CD4-positive, alpha-beta T cell treated with Interleukin-17A for 4 hours (primary cell): ENCODE measurements at places on chromosomes 2 and 18.

DNA sequence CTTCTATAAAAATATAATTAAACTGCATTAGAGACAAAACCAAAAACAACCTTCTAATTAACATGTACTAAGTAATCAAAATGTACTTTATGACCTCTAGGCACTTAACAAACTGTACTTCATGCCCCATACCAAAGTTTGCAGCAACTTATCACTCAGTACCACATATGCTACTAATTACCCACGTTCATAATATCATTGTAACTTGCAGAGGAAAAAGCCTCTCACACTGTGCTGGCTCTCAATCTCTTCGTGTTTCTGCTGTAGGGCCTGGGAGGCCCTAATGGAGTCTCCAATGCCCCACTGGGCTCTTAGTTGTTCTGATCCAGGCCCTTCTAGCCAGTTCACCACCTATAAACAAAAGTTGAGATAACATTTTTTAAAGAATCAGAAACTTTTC lies 82.1 kb upstream of the CCDC141 start:
- no peak for DNase-seq

DNA sequence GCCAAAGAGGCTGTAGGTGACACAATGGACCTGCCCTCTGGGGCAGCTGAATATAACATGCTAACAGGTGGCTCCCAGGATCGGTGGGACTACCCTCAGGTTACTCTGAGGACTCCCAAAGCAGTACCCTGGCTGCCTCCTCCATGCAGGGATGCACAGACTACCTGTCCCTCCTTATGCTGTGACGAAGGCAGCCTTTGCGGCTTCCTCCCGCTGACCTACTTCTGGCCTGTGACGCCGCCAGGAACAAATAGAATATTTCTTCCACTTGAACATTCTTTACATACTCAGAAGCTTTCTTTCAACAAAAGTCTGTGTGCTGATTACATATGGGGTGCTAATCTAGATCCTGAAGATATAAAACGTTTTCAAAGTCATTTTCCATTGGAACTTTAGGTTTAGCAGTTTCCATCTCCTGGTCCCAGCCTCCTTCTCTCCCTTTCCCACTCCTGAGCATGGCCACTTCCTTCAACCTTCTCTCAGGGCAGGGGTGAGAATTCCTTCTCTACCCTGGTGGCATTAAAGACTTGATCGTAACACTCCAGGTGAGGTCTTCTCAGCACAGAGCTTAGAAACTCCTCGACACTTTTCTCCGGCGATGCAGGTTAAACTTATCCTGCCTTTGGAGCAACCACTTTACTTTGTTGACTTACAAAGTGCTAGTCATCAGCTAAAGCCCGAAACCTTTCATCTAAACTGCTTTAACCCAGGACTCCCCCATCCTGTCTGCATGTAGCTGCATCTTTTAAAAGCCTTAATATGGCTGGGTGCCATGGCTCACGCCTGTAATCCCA lies 58.9 kb upstream of the STK17B start:
- DNase-seq, result peak; percentile 72

DNA sequence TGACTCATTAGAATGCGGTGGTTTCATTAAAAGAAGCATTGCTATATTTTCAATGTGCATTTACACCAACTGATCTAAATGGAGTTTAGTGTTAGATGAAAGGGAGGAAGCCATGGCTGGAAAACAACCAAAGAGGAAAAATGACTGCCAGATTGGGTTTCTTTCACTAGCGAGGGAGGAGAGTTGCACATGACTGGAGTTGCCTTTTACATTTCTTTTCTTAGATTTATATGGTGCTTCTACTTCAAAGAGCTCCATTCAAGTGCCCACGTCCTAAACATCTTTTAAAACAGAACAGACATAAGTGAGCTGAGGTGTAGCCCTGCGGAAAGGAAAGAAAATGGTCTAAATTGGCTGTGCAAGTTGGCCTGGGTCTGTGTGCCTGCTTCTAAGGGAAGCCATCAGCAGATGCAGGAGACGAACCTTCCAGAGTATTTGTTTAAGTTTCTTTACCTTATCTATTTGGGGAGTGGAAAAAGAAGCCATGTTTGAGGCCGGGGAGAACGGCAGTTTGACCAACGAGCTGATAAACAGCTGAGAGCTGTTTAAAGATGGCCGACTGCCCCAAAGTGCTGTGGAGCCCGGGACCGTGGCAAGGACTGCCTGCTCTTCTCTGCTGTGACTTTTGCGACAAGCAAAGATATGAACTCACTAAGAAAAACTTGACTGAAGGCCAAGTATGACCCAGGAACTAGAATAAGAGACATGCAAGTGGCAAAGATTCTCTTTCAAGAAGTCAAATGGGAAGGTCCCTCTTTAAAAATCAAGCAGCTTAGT lies 327.0 kb downstream of the ZNF516 start:
- no peak for DNase-seq

- no peak for DNase-seq
Measured at GRCh38 chr18:76699923-76700322, 122.4 kb upstream of the ZNF236 start.

DNA sequence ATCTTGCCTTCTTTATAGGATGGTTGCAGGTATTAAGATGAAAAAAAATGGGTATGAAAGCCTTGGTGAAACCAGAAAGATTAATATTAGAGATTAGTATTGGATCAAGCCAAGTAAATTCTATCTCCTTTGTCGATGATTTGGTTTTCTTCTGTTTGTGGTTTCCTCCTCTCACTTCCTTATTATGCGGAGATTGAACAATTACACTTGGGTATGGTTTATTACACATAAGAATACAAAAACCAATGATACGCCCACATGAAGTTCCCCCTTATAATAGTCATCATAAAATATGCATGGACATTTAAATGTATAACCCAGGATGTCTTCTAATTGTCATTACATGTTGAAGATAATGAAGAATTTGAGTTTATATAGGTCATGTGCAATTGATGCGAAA lies 4.9 kb downstream of the LTBP1 start:
- DNase-seq, result no peak

DNA sequence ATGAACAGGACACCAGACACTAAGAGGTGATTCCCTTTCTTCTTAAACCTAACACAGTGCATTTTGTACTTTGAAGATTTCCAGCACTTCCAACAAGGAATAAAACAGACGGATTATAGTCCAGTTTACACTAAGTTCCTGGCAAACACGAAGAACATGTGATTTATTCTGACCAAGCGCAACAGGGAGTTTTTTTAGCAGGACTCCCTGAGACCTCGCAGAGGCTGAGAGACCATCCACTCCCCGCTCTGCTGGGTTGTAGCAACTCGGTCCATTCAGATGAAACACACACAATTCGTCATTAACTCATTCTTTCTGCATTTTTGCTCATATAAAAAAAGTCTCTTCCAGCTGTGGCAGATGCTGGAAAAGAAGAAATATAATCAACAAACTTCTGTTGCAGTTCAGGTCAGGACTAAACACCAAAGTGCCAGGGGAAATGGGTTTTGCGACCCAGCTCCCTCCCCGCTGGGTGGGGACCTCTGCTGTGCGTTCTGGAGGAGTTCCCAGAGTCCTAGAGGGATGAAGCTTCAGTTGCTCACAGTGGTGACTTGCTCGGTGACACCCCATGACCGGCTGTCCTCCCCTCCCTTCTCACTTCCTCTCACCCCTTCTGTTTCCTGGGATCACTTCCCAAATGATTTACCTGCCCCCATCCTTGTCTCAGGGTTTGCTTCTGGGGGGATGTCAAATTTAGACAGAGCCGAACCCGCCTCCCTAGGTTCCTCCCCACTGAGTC lies 52.5 kb downstream of the KCNF1 start:
- no peak for DNase-seq

- DNase-seq, result no peak
Measured at GRCh38 chr2:105085525-105085924, 47.7 kb downstream of the MRPS9 start.

- no peak for DNase-seq
Measured at GRCh38 chr2:18828296-18828695, 238.9 kb upstream of the NT5C1B start.

- DNase-seq, result no peak
Measured at GRCh38 chr18:49094979-49095632, 144.3 kb upstream of the SMAD7 start.

DNA sequence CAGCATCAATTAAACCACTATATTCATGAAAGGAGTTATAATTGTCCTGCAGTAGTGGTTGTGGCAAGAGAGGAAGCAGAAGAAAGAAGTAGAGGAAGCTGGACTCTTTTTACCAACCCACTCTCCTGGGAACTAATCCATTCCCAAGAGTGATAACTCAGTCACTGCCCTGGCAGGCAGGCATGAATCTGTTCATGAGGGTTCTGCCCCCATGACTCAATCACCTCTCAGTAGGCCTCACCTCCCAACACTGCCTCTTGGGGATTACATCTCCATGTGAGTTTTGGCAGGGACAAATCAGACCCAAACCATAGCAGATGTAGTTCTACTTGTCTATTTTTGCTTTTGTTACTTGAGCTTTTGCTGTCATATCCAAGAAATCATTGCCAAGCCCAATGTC lies 232.7 kb upstream of the MAP2 start:
- DNase-seq, result no peak

DNA sequence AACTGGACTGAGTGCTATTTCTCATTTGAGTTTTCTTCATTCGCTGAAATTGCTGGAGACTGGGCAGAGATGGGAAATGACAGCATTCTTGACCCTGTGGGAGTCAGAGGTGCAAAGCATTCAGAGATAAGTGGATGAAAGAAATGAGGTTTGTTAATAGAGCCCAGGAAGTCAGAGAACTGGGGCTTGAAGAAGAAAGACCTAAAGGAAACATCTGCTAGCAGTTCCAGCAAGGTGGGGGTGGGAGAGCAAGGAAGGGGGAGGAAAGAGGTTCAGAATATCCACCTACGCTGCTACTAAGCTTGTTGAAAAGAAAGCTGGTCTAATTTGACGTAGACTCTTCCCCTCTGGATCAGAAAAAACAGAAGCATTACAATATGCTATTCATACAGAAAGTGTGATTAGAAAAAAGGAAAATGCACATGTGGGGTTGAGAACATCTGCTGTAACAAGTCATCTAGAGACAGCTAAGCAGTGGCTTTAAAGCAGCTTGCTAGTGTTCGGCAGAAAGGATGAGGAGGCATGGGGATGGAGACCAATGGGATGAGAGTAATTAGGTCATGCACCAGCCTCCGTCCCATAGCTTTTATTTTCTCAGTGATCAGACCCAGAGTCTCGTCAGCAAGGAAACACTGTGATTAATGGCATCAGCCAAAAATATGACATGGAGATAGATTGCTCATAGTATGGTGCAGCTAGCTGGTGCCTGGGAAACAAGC lies 29.7 kb downstream of the NAB1 start:
- DNase-seq, result no peak

DNA sequence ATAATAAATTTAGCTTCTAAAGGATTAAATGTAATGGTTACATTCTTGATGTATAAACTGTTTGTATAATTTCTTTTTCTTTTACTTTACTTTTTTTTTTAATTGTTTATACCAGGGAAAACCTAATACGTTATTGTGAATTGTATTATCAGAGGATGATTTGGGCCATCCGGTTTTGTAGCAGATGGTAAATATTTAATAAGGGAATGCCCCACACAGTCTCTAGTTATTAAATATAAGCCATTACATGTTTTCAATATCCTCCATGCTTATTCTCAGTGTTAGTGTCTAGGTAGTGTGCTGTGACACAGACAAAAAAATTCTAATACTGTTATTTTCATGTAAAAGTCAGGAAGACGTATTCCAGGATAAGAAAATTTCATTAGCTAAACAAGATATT lies 553.9 kb downstream of the ZNF804A start:
- no peak for DNase-seq

DNA sequence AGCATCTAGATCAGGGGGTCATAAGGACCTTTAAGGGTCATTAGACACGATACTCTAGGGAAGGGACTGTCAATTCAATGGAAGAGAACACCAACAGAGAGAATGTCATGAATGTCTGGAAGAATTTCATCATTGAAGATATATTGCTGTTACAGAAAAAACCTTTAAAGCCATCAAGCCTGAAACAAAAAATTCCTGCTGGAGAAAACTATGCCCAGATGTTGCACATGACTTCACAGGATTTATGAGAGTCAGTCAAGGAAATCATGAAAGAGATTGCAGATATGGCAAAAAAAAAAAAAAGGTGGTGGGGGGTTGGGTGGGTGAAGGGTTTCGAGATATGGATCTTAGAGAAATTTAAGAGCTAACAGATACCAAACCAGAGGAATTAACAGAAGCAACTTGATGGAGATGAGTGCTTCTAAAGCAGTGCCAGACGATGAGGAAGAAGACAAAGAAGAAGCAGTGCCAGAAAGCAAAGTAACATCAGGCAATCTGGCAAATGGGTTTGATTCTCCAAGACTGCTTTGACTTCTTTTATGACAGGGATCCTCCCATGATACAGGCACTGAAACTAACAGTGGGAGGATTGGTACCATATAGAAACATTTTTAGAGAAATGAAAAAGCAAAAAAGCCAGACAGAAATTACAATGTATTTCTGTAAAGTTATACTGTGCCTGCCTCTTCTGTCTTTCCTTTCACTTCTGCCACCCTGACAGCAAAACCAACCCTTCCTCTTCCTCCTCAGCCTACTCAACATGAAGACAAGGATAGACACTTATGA lies 28.5 kb downstream of the MAP4K3 start:
- no peak for DNase-seq
